ENCODE measurements at places on chromosomes 11 and 22. TPM values are rescaled to one million over a fixed set of nuclear protein-coding genes. Genes with fewer than 3 reads are reported as not detected.

Gene MPZL2
- 0.36 TPM for total RNA-seq

Gene ZDHHC24
- total RNA-seq: 8.6 TPM

Gene OR52I1
- not detected for total RNA-seq

Gene CHRM1
- not detected for total RNA-seq

Gene ZNF70
- 5.9 TPM for total RNA-seq

Gene TSSK2
- not detected for total RNA-seq

Gene SCARF2
- 42.9 TPM for total RNA-seq

Gene SPCS2
- total RNA-seq: 43.5 TPM

Gene PICK1
- total RNA-seq: 14.5 TPM

Gene PLEKHA7
- total RNA-seq: 0.09 TPM

Measured in fibroblast of the aortic adventitia (primary cell).